ENCODE measurements at places on chromosomes 3 and 15.

- DNase-seq: no peak
Observed at GRCh38 chr3:67045711-67046465, 47.8 kb downstream of the KBTBD8 start.

- no peak for DNase-seq
Observed at GRCh38 chr15:29428925-29429573, 159.4 kb upstream of the NSMCE3 start.

GRCh38 chr15:83928878-83929418 lies 275.0 kb downstream of the ADAMTSL3 start:
- no peak for DNase-seq

DNA sequence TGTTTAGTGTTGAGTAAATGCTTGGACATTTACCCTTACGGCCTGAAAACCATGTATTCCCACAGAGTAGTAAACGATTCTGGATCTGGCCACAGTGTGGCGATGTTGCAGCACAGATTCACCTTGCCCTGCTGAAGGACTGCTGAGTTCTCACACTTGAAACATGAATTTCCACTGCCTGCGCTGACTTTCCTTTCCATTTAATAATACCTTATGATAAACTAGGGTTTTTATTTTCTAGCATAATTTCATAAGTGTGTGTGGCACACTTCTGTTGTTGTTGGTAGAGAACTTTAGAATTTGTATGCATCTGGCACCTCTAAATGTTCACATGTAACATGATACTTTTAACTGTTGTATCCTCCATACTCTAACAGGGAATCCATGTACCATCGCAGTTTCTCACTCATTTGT lies 53.9 kb downstream of the C3orf38 start:
- peak; percentile 66 for DNase-seq

GRCh38 chr15:44216958-44217357 lies 21.9 kb upstream of the FRMD5 start:
- no peak for DNase-seq

DNA sequence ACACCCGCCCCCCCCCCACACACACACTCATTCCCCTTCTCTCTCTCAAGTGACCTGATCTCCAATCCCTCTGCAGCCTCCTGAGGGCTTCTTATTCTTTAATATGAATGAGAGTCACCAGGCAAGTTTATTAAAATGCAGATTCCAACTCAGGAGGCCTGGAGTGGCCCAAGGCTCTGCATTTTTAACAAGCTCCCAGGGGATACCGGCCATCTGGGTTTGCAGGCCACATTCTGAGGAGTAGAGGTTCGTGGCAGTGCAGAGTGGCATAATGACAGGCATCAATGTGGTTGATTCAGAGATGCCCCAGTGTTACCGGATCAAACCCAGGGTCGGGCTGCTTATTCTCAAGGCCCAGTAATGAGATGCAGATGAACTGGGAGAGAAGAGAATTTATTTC lies 18.9 kb downstream of the EIF1B start:
- no peak for DNase-seq

DNA sequence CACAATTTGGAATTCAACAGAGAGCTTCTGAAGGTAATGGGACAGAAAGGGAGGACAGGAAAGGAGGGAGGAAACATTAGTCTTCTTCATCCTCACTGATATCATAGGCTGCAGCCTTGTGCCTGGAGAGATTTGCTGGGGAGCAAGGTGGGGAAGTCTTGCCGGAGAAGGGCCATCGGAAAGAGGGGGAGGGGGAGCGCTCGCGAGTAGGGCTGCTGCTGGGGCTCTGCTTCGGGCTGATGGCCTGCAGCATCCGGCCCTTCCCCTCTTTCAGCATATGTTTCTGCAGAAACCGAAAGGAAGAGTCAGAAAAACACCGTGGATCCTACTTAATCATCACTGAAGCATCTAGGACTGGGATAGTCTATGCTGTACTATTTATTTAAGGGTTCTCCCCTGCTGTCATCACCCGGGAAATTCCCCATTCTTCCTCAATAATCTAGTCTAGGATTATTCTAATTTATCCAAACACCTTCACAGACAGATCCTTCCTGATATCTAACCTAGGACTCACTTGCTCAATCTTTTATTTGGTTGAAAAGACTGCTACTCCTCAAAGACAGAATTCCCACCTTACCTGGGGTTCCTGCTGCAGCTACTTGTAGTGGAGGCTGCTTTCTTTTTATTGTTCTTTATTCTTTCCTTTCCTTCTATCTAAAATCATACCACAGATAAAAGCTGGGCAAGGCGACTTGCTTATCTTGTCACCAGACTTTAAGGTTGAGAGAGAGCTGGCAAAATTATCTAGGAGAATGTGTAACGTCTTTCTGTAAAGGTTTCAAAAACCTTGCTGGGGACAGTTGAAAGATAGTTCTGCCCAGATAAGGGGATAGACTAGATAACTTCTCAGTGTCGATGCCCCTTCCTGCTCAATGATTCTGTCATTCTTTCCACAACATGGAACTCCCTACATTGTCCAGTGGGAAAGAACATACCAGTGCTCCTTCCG lies 22.6 kb downstream of the SLC51A start:
- no peak for DNase-seq

- no peak for DNase-seq
Observed at GRCh38 chr3:70763894-70764293, 451.5 kb upstream of the MDFIC2 start.

GRCh38 chr15:71225851-71226250 lies 110.6 kb downstream of the THSD4 start:
- DNase-seq: no peak

GRCh38 chr15:57158997-57159668 lies 217.2 kb upstream of the CGNL1 start:
- no peak for DNase-seq

All from fibroblast of gingiva (primary cell).